ENCODE measurements at places on chromosomes 6 and 20.
A peak's percentile ranks its signal among the peaks of the same experiment; 100 is the strongest.

DNA sequence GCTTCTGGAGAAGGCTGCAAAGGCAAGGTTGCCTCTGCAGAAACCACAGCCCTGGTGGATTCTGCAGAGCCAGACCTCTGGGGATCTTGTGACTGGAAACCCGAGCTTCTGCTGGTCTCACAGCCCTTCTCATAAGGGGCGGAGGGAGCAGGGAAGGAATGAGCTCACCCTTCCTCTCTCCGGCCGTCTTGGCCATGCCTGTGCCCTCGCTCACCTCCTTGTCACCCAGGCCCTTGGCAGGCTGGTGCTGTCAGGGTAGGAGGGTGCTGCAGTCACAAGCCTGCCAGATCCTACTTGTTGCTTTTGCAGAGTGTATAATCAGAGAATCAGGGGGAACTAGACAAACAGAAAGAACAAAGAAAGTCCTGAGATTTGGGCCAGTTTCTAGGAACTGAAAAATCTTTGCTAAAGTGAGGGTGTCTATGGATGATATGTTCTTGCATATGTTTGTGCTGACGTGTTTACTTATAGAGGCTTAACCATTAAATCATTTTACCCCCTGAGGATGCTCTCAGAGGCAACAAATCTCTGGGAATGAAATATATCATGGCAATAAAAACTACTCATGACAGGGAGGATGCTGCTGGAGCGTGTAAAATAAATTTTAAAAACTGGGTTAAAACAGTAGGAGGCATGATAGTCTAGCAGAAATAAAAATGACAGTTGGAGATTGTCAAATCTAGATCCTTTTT, 244.9 kb upstream of the SOX4 start:
- DNase-seq: no peak

GRCh38 chr6:166204852-166205650, 37.4 kb upstream of the TBXT start:
- no peak for DNase-seq

- DNase-seq: no peak
These were observed 20.7 kb upstream of the HEY2 start for GRCh38 chr6:125728739-125729138.

GRCh38 chr6:137165375-137166246, 7.8 kb downstream of the IL22RA2 start:
- peak; percentile 43 for DNase-seq

- no peak for DNase-seq
These were observed 4.2 kb downstream of the TGM3 start for GRCh38 chr20:2300002-2300401.

GRCh38 chr6:116313101-116313776, 33.5 kb upstream of the TSPYL1 start:
- DNase-seq: no peak

DNA sequence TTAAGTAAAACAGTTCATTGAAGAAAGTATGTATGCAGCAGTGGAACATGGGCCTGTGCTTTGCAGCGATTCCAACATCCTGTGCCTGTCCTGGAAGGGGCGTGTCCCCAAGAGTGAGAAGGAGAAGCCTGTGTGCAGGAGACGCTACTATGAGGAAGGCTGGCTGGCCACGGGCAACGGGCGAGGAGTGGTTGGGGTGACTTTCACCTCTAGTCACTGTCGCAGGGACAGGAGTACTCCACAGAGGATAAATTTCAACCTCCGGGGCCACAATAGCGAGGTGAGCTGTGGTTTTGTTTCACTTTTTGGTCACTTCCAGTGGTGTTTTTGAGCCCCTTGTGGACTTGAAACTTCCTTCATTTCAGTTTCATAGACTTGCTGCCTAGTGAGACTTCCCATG, 1.7 kb downstream of the TULP4 start:
- DNase-seq: no peak

GRCh38 chr20:31548820-31549512, 34.7 kb downstream of the HM13 start:
- no peak for DNase-seq

GRCh38 chr6:26155061-26155930, 68.1 kb downstream of the HFE start:
- no peak for DNase-seq

DNA sequence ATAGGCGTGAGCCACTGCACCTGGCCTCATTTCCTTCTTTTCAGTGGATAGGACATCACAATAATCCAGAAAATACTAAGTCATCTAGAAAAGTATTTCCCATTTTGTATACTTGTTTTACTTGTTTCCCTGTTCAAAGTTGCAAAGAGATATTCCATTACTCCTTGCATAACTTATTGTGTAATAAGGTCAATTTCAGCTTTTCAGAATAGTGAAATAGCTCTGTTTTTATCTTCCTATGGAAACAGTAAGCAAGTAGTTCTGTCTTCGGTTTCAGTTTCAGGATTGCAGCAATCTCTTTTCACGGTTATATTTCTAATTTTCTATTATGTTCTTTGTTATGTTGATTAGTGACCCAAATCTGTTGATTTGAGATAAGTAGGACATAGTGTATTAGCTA, 6.0 kb downstream of the STX11 start:
- no peak for DNase-seq

GRCh38 chr6:46452312-46452917, 38.8 kb downstream of the RCAN2 start:
- no peak for DNase-seq

DNA sequence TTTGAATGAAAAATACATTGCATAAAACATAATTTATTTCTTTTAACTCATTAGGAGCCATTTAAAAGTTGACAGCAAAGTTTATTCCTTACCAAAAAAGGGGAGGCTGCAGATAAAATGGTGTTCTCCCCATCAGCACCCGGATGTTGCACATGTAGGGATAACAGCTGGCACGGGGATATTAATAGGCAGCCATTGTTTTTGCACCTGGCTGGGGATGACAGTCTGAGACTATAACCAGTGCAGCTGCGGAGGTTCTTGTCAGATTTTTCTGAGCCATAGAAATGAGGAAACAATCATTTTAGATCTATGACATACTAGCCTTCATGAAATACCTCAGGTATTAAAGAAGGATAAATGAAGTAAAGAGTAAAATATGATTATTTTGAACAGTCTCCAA, 20.1 kb upstream of the HECA start:
- no peak for DNase-seq

DNA sequence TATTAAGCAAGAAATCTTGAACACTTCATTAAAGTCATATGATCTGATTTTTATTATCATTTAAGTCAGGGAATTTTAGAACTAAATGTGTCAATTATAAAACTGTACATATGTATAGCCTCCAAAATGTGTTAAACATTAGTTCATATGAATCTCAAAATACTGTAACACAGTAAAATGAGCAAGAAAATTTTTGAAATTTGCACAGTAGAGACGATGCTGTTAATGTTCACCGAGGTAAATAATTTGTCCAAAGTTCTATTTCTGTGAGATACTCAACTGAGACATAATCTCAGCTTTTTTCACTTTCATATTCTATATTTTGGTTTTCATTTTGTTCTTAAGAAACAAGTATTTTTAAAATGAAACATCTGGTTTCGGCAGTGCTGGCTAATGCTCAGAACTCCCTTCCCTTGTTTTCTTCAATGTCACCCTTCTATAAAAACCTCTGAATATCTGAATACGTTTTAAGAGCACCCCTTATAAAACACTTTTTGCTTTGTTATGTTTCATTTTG, 353.1 kb downstream of the LAMA2 start:
- DNase-seq: no peak

GRCh38 chr6:44011350-44011920, 115.8 kb downstream of the MRPL14 start:
- DNase-seq: no peak

- no peak for DNase-seq
These were observed 279.6 kb upstream of the PRDM1 start for GRCh38 chr6:105806486-105806920.

DNA sequence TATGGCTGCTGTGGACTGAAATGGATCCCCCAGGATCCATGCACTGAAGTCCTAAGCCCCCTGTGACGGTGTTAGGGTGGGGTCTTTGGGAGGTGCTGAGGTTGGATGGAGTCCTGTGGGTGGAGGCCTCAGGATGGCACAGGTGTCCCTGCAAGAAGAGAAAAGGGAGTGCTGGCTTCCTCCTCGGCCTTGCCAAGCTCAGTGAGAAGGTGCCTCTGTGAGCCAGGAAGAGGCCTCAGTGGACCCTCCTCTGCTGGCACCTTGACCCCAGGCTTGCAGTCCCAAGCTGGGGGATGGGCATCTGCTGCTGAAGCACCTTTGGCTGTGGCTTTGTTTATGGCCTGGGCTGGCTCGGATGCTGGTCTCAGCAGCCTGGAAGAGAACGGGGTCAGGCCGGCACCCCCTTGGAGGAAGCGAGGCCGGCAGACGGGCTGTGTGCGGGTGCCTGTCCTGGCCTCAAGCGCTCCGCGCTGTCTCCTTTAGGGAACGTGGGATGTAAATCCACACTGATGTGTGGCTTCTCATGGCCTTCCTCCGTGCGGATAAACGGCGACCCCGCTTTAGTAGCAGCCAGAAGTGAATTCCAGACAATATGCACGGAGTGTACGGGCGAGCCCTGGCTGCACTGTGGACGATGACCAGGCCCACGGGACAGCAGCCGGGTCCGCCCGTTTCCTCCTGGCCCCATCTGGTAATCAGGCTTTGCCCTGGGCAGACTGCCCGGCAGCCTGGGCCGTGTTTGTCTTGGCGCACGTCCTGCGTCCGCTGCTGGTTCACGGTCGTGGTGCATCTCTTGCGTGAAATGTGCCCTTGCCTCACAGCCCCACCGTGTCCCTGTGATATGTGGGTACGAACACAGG, 182.6 kb downstream of the ERMARD start:
- DNase-seq: no peak

GRCh38 chr6:22569281-22570184, at the start of gene HDGFL1:
HDGFL1 (plus strand) TSS chr6:22569566; CDS start chr6:22569576, 10 bp downstream.
- DNase-seq: no peak

DNA sequence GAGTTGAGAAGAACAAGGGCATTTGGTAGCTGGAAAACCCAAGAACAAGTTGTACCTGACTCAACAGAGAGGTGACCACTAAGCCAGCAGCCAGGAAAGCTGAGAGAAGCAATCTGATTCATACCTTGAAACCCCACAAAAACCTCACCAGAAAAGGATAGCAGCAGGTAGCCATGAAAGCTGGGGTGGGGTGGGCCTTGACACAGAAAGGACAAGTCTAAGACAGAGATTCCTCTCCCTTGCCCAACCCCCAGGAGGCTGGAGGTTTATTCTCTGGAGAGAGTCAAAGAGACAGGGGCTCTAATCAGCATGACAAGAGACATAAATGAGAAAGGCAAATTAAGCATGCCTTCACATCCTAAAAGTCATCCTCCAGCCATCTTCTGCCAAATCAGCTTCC, 151.7 kb upstream of the DST start:
- DNase-seq: no peak
